ENCODE measurements at places on chromosomes 1 and 21.
A peak's percentile ranks its signal among the peaks of the same experiment; 100 is the strongest.

DNA sequence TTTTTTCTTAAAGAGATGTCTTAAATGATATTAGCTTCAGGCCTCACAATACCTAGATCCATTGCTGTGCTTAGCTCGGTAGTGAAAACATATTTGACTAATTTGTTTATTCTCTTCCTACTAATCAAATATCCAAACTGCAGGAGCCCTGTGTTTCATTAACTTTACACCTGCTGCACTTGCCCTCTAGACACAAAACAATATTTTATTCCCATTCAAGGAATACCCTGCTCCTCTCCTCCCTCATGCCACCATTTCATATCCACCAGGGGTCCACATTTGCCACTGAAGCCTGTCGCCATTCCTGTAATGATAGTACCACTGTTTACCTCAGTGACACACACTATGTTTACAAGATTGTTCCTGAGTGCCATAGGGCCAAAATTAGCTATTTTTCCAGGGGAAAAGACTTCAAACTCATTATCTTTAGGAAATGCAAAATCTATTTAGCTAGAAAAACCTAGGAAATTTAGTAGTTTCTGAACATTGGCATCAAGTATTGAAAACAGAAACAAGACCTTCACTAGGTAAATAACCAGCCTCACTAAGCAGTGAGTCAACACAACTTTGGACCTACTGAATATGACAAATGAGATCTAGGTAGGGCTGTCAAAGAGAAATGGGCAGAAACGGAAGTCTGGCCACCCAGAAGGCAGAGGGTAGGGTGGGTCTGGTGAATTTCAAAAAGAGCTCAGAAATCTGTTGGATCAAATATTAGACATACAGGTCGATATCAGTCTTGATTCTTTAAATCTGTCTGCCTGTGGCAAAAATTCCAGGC is 134.6 kb upstream of the KCNK1 start:
- DNase-seq = no peak

DNA sequence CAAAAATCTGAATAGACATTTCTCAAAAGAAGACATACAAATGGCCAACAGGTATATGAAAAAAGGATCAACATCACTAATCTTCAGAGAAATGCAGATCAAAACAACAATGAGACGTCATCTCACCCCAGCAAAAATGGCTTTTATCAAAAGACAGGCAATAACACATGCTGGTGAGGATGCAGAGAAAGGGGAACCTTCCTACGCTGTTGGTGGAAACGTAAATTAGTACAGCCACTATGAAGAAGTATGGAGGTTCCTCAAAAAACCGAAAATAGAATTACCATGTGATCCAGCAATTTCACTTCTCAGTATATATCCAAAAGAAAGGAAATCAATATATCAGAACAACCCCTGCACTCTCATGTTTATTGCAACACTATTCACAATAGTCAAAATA is 65.1 kb upstream of the ATP1B1 start:
- no peak for DNase-seq

- no peak for DNase-seq
Observed at GRCh38 chr1:110982320-110982719, 18.6 kb upstream of the LRIF1 start.

DNA sequence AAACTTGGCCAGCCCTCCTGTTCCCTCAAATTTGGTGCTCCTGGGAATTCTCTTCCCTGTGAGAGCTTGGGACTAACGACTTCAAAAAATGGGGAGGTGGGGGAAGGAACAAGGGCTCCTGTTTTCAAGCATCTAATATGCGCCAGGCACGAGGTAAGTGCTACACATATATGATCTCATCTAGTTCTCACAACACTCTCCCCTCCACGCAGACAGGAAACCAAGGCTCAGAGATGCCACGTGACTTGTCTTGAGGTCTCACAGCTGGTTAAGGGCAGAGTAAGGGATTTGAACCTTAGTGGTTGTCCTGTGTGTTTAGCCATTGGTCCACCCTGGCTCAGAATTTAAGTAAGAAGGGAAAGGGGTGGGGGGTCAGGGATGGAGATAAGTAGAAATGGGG is 125.9 kb downstream of the DMRTB1 start:
- peak; percentile 12 for DNase-seq

DNA sequence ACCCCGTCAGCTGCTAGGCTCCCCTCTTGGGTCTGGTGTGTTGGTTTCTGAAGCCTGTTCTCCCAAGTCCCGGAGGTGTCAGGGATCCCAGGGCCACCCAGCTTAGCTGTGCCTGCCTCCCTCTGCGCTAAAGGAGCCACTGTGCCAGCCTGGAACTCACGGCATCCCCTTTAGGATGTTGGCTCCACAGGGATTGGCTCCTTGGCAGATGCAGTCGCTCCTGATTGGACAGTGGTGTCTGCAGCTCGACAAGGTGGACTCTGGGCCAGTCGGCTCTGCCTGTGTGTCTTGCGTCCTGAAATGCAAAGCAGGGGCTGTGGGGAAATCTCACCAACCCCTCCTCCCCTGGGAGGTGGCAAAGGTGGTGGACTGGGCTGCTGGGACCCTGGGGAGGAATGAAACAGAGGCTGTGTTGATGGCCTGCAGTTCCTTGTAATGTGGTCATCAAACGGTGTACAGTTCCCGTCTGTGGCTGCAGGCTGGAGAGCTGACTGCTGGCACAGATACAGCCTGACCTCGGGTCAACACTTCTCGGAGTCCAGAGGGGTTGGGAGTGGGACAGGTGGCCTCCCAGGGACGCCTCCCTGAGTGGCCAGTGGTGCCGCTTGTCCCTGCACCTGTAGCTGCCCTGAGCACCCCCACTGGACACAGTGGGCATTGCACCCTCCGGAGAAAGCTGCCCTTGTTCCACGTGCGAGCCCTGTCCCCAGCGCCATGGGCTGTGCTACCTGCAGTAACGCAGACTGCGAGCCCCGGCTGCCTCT is 11.5 kb upstream of the KCNAB2 start:
- no peak for DNase-seq

DNA sequence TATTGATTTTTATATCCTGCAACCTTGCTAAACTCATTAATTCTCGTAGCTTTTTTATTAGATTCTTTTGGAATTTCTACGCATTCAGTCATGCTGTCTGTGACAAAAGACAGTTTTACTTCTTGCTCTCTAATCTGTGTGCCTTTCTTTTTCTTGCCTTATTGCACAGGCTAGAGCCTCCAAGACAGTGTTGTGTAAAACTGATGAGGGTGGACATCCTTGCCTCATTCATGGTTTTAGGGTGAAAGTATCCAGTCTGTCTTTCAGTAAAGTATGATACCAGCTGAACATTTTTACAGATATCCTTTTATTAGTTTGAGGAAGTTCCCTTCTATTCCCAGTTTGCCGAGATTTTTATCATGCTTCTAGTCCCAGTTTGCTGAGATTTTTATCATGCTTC is 133.8 kb downstream of the HS2ST1 start:
- DNase-seq = no peak

DNA sequence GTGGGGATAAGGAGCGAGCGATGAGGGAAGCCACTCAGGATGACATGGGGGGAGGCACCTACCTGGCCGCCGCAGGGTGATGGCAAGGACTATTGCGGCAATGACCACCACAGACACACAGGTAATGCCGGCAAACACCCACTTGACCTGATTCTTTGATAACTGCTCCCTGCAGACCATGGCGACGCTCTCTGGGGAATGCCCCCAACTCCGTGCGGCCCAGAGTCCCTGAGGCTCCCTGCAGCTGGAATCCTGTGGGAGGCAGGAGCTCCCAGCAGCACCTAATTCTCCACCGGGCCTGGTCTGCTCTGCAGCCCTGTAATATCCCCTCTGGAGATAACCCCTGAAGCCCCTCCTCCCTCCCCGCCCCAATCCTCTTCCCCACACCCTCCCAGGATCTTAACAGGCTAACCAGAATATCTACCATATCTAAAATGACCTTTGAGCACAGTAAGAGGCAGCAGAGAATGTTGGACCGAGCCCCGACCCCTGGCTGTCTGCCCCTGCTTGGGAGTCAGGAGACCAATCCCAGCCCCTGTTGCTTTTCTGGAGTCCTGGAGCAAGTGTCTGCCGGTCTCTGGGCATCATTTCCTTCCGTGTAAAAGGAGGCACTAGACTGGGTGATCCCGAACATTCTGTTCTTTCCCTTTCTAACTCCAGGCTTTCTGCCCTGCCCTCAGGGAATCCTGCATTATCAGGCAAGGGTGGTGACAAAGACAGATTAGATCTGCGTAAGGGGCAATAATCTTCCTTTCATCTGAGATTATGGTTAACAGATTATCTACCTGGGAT is at the start of gene FAM151A:
FAM151A (minus strand) TSS at position 310 of the 792 bp plus-strand sequence; CDS start at position 180, 130 bp downstream.
- DNase-seq = no peak

DNA sequence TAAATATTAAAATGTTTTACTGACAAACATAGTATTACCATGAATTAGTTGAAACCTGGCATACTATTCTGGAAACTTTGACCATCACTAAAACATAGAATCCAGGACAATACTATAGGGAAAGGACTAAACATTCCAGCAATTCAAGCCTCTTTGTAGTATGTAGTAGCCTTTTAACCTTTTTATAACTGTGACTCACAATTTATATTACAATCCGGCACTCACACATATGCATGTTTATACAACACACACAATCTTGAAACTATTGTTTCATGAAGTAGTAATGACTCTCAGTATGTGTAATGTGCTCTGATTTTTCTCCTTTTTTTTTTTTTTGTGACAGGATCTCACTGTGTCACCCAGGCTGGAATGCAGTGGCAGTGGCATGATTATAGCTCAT is 64.3 kb downstream of the ANKRD13C start:
- no peak for DNase-seq

- no peak for DNase-seq
Observed at GRCh38 chr1:234212764-234213657, 160.2 kb upstream of the COA6 start.

DNA sequence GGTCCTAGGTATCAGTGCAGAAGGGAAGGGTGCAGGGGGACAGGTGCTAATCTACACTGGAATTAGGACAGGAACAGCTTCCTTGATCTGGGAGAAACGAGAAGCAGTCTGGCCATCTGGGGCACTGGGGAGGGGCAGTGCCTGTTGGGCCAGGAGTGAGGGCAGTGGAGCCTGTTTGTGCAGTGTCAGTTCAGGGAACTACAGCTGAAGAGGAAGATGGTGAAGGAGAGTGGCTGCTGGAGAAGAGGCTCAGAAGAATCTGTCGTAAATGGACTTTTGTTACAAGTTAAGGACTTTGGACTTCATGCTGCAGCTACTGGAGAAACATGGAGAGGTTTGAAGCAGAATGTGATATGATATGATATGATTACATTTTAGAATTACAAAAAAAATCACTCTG is 3.2 kb upstream of the TNFSF4 start:
- no peak for DNase-seq

DNA sequence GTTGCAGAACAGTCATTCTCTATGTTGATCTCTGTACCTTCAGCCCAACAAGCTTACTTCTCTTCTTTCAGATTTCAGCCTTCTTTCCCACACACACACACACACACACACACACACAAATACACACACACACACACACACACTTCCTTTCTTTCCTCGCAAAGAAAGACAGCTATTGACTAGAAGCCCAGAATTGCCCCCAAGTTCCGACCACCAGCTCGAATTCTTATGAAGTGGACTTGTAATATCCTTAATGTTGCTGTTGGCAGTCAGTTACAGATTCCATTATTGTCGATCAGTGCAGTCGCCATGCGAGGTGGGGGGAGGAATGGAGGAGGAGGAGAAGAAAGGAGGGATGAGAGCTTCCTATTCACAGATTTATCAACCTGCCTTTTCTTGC is 125.5 kb downstream of the CLEC20A start:
- no peak for DNase-seq

GRCh38 chr1:225596736-225597135 is 56.2 kb downstream of the ENAH start:
- no peak for DNase-seq

DNA sequence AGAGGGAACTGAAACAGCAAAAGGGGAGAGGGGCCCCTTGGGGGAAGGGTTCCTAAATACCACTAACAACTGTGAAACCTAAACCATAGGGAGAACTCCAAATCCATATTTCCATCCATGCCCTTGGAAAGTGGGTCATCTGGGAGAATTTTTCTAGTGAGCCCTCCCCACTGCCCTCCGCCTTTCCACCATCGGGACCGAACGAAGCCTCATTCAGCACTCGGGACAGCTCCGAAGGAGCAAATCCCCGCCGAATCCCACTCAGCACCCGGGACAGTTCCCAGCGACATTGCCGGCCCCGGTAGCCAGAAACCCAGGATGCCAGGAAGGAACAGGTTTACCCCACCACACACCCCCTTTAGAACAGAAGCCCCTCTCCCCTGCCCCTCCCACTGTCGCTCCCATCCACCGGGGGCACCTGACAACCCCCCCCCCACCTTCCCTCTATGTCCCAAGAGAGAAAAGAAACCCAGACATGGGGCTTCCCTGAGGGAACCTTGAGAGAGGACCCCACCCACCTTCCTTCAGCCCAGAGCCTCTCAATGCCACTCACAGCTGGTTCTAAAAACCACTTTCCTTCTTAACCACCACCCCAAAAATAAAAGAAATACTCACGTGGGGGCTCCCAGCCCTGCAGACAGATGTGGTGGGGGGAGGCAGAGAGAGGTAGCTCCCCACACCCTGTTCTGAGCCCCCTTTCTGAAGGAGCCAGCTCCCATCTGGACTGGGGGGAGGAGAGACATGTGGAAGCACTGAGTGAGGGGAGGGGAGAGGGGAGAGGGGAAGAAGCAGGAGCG is 4.5 kb downstream of the DLGAP3 start:
- DNase-seq = no peak

Data from stimulated activated CD4-positive, alpha-beta T cell treated with anti-CD3 and anti-CD28 coated beads, TNF-alpha, amount 100 ng/mL, for 1 hour (primary cell).